Stimulated activated naive CD4-positive, alpha-beta T cell (primary cell): ENCODE measurements at places on chromosomes 12 and 14.

GRCh38 chr14:92544051-92544720 lies 30.6 kb downstream of the RIN3 start:
- DNase-seq, result no peak

- DNase-seq, result no peak
These were observed 21.1 kb upstream of the ADAM20 start for GRCh38 chr14:70555890-70556289.

GRCh38 chr12:7642287-7642686 lies 23.4 kb downstream of the APOBEC1 start:
- DNase-seq, result no peak

GRCh38 chr14:94103554-94104150 lies 6.9 kb upstream of the IFI27 start:
- DNase-seq, result no peak

DNA sequence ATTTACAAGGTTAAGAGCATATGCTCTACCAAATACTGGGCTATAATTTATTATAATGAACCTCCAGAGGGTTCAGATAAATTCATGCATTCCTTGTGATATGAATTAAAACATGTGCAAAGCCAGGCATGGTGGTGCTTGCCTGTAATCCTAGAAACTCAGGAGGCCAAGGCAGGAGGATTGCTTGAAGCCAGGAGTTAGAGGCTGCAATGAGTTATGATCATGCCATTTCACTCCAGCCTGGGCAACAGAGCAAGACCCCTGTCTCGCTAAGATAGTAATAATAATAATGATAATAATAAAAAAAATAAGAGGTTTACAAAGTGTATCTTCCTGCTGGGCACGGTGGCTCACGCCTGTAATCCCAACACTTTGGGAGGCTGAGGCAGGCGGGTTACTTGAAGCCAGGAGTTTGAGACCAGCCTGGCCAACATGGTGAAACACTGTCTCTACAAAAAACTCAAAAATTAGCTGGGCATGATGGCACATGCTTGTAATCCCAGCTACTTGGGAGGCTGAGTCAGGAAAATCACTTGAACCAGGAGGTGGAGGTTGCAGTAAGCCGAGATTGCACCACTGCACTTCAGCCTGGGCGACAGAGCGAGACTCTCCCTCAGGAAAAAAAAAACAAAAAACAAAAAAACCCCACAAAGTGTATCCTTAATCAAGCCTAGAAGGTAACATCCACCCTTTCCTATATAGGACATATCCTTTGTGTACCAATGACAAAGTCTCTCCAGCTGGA lies 7.3 kb upstream of the CS start:
- DNase-seq, result no peak

DNA sequence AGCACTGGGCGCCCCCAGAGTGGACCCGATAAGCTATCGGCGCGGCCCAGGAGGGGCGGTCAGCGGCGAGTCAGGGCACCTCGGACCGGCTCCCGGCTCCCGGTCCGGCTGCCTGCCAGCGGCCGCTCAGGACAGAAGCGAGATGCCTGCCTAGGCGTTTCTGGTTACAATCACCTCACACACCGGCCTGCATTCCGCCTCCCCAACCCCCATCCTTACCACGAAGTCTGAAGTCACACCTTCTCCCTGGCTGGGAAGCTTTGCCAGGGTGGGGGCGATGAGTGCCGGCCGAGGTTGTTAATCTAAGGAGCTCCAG lies 42.6 kb upstream of the TBX5 start:
- no peak for DNase-seq

- DNase-seq, result no peak
These were observed 1.7 kb upstream of the FLRT2 start for GRCh38 chr14:85528080-85528896.

- DNase-seq, result no peak
These were observed 340.9 kb downstream of the AACS start for GRCh38 chr12:125406131-125406530.

DNA sequence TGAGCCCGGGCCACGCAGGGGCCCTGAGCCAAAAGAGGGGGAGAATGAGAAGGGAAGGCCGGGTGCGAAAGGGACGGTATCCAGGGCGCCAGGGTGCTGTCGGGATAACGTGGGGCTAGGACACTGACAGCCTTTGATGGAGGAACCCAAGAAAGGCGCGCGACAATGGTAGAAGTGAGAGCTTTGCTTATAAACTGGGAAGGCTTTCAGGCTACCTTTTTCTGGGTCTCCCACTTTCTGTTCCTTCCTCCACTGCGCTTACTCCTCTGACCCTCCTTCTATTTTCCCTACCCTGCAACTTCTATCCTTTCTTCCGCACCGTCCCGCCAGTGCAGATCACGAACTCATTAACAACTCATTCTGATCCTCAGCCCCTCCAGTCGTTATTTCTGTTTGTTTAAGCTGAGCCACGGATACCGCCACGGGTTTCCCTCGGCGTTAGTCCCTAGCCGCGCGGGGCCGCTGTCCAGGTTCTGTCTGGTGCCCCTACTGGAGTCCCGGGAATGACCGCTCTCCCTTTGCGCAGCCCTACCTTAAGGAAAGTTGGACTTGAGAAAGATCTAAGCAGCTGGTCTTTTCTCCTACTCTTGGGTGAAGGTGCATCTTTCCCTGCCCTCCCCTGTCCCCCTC lies 3.0 kb downstream of the SSTR1 start:
- DNase-seq, result no peak

- no peak for DNase-seq
These were observed 156.3 kb downstream of the RIMBP2 start for GRCh38 chr12:130559806-130560205.

- DNase-seq, result no peak
These were observed 117.3 kb downstream of the MED13L start for GRCh38 chr12:116160231-116160630.

- DNase-seq, result no peak
These were observed 18.8 kb downstream of the KCNC2 start for GRCh38 chr12:75190846-75191245.

DNA sequence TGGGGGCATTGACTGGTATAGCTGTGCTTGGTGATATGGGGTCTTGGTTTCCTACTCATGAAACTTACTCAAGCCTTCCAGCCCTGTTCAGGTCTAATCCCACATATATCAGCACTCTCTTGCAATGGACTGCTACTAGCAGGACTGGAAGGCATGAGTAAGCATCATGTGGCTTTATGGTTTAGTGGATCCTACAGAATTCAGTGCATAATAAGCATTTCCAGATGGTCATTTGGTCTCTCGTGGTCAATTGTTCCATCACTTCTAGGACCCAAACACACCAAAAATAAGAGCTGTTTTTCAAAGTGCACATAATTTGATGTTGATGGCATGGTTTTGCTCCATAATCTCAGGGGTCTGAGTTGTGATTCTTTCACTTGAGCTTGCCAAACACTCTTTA lies 114.4 kb downstream of the LMNTD1 start:
- DNase-seq, result no peak

DNA sequence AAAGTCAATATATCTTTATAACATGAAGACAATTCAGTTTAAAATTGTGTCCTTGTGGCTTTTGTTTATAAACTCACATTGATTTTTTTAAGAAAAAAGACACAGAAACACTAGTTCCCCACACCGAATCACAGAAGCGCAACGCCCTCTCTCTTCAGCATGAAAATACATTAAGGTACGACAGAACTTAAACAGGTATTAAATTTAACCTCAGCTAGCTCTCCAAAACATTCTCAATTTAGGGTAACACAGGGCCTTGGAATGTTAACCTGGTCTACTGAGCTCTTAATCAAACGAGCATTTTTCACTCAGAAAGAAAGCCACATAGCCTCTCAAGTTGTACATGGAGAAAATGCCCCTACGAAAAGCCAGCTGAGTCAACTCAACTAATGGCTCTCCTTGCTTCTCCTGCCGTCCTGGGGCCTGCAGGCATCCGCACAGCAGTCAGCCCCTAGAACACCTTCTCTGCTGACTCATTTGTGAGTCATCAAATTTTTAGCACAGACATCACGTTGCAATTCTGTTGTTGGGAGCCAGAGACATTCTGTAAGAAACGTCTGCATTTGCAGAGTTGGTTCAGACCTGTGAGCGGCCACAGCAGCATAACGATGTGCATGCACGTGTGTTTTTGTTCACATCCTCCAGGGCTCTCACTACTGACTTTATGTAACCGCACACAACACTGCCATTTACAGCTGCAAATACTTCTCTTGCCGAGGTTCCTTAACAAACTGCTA lies 141.6 kb downstream of the ITPR2 start:
- DNase-seq, result no peak

- DNase-seq, result no peak
These were observed 12.6 kb downstream of the RASSF9 start for GRCh38 chr12:85823436-85824180.

DNA sequence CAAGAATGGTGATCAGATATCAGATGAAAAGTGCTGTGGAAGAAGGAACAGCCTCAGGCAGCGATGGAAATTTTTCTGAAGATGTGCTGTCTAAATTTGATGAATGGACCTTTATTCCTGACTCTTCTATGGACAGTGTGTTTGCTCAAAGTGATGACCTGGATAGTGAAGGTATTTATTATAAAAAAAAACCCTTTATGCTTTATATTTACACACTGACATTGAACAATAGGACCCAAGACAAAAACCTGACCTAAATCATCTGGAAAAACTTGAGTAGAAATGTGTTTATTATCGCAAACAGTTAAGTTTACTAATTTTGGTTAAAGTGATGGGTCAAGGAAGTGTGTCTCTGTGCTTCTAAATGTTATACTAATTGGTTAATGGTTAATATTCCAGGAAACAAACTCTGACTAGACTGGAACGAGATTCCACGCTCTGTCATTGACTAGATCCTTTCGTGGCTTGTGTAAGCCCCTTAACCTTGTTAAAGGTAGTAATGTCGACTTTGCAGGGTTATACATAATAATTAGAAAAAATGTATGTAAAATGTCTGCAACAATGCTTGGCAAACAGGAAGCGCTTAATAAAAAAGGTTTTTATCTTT lies 62.7 kb downstream of the LRRK2 start:
- no peak for DNase-seq

- no peak for DNase-seq
These were observed 4.8 kb downstream of the CRACR2A start for GRCh38 chr12:3747976-3748619.

- DNase-seq, result no peak
These were observed 3.5 kb downstream of the RPS6KL1 start for GRCh38 chr14:74919421-74920165.
